GM23248 (cell line): ENCODE measurements at places on chromosomes 3 and 15. TPM values are rescaled to one million over a fixed set of nuclear protein-coding genes. Genes with fewer than 3 reads are reported as not detected.

CNTN6 gene
- not detected in 2 replicates for total RNA-seq

- DNase-seq = peak; percentile 70
Measured at GRCh38 chr15:71781179-71781964, 29.0 kb upstream of the NR2E3 start.

- DNase-seq = peak; percentile 61
Measured at GRCh38 chr3:81549831-81550230, 211.6 kb downstream of the GBE1 start.

- DNase-seq = no peak
Measured at GRCh38 chr15:33197636-33198035, 3.1 kb upstream of the FMN1 start.

DNA sequence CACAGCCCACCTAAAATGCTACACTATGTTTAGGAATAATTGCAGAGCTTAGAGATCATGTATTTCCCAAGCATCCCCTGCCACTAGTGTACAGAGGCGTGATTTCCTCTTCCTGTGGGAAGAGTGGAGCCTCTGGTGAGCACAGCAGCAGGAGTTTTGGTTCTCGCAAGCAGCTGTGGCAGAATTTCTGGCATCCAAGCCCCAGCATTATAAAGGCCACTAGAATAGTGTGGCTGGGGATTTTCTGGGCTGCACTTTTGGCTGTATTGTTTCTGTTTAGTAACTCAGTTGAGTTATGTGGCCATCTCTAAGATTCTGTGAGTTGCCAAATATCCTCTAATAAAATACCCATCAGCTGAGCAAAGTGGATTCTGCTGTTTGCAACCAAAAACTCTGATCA is 64.7 kb downstream of the GPR176 start:
- DNase-seq = peak; percentile 27

- DNase-seq = no peak
Measured at GRCh38 chr3:150789451-150789850, 26.5 kb upstream of the SIAH2 start.

FANCD2 gene
- total RNA-seq = 6.1 and 7.0 TPM in 2 replicates

- DNase-seq = no peak
Measured at GRCh38 chr15:99962006-99962561, 228.8 kb upstream of the LYSMD4 start.

MYZAP gene
- not detected in 2 replicates for total RNA-seq

TICRR gene
- 2.3 and 2.4 TPM in 2 replicates for total RNA-seq
